ENCODE measurements at places on chromosomes 1 and 21. TPM values are rescaled to one million over a fixed set of nuclear protein-coding genes. Genes with fewer than 3 reads are reported as not detected.

The FALEC gene
- total RNA-seq = 0.79 TPM

The CFHR5 gene
- not detected for total RNA-seq

The SYT14 gene
- total RNA-seq = not detected

The PIP5K1A gene
- 77.5 TPM for total RNA-seq

DNA sequence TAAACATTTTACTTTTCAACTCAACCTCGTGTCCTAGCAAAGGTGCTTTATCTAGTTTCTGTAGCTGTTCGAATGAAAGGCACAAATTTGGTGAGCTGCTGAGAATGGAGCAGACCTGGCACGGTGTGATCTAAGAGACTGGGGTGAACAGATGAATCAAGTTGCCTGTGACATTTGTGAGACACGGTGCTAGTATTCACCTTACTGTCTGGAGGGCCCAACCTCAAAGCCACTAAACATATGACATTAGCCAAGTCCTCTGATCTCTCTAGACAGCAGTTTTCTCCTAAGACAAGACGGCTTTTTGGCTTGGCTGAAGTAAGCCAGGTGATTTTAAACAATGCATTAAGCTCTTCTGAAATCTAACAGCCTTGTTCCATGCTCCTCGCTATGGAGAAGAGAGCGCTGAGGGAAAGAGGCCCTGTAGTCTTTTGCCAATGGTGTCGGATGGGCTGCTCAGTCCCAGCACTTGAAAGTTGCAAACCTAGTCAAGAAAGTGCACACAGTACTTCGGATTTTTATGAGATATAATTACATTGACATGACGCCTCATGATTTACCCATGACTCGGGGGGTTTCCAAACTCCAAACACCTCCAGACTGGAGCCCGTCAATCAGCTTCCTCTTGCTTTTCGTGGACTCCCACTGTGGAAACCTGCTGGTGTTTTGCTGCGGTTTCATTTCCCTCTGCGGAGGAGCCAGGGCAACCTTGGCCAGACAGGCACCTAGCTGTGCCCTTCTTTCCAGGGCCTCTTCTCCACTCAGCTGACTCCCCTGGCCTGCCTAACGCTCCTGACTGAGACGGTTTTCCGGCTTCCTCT is 794 bp upstream of the TOR3A start:
- peaks cover 1% of the 10 kb centered on the region for H3K36me3 ChIP-seq
- peak overlapping the region; percentile 96 for H3K4me3 ChIP-seq
- peaks cover 19% of the 10 kb centered on the region for H3K4me1 ChIP-seq
- peak; percentile 41 for DNase-seq
- no peaks in the 10 kb centered on the region for H3K27me3 ChIP-seq

DNA sequence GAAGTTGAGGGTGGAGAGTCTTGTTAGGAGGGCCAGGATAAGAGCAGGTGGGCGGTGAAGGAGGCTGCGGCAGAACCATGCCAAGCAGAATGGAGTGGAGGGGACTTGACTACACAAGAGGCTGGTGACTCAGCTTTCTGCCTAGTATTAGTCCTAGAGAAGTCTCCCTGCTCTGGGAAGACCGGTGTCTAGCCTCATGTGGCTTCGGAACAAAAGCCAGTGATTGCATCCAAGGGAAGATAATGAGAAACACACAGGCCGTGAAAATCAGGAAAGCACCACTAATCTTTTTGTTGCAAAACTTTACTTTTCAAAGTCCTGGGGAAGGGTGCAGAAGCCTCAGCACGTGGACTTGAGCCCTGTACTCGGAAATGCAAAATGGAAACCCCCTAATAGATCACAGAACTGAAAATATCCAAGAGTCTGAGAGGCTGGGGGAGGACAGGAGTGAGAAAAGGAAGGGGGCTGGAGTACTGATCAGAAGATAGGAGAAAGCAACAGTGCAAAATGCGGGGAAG is 31.4 kb downstream of the DDR2 start:
- no peaks in the 10 kb centered on the region for H3K36me3 ChIP-seq
- H3K4me1 ChIP-seq = no peaks in the 10 kb centered on the region
- DNase-seq = no peak
- H3K27me3 ChIP-seq = peaks cover 34% of the 10 kb centered on the region

DNA sequence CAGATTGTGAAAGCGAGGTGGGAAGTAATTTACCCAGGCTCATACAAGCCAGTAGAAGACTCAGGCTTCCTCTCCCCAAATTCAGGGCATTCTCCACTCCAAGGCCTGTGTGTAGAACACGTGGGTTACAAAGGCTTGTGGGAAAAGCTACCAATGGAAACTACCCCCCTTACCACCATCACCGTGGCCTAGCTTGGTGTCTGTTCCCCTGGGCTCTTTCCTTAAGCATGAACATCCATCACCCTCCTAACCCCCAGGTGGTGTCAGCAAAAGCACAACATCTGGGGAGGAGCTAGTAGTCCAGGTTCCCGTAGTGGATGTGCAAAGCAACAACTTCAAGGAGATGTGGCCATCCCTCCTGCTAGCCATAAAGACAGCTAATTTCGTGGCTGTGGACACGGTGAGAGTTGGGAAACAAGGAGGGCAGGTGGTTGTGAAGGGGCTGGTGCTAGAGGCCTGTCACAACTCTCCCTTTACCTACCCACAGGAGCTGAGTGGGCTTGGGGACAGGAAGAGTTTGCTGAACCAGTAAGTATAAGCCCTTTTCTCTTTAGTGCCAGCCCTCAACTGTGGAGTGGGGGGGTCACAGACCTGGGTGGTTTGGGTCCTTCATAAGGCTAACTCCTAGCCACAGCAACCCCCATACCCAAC is 701 bp upstream of the MUTYH start:
- no peaks in the 10 kb centered on the region for H3K27me3 ChIP-seq
- H3K36me3 ChIP-seq = peaks cover 21% of the 10 kb centered on the region
- peak overlapping the region; percentile 92 for H3K27ac ChIP-seq
- peak overlapping the region; percentile 91 for H3K4me3 ChIP-seq

DNA sequence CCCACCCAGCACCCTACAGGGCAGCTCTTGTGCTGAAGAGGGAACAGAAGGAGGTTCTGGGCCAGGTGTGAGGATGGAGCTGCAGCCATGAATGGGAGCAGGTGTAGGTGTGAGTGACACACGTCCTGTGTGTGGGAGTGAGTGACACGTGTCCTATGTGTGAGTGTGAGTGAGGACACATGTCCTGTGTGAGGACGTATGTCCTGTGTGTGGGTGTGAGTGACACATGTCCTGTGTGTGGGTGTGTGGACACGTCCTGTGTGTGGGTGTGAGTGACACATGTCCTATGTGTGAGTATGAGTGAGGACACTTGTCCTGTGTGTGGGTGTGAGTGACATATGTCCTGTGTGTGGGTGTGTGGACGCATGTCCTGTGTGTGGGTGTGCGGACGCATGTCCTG is 26.4 kb downstream of the MEGF6 start:
- H3K4me3 ChIP-seq = no peak overlapping the region
- no peaks in the 10 kb centered on the region for H3K4me1 ChIP-seq
- H3K27me3 ChIP-seq = no peaks in the 10 kb centered on the region
- H3K36me3 ChIP-seq = no peaks in the 10 kb centered on the region
- peak; percentile 40 for DNase-seq

- H3K4me1 ChIP-seq = no peaks in the 10 kb centered on the region
- H3K27ac ChIP-seq = peak overlapping the region; percentile 25
- no peaks in the 10 kb centered on the region for H3K36me3 ChIP-seq
Measured at GRCh38 chr1:91282695-91283420, 121.8 kb downstream of the HFM1 start.

DNA sequence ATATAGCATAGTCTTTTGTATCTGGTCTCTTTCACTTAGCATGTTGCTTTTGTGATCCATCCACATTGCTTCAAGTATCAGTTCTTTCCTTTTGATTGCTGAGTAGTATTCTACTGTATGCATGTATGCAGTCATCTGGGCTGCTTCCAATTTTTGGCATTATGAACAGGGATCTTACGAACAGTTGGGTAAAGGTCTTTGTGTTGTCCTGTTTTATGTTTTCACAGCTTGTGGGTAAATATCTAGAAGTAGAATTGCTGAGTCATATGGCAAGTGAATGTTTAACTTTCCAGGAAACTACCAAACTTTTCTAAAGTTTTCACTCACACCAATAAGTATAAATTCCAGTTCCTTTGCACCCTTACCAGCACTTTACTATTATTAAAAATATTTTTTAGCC is 60.9 kb downstream of the LHX4 start:
- peaks cover 5% of the 10 kb centered on the region for H3K36me3 ChIP-seq
- H3K27me3 ChIP-seq = no peaks in the 10 kb centered on the region
- peaks cover 18% of the 10 kb centered on the region for H3K4me1 ChIP-seq
- H3K4me3 ChIP-seq = no peak overlapping the region
- H3K27ac ChIP-seq = no peak overlapping the region

DNA sequence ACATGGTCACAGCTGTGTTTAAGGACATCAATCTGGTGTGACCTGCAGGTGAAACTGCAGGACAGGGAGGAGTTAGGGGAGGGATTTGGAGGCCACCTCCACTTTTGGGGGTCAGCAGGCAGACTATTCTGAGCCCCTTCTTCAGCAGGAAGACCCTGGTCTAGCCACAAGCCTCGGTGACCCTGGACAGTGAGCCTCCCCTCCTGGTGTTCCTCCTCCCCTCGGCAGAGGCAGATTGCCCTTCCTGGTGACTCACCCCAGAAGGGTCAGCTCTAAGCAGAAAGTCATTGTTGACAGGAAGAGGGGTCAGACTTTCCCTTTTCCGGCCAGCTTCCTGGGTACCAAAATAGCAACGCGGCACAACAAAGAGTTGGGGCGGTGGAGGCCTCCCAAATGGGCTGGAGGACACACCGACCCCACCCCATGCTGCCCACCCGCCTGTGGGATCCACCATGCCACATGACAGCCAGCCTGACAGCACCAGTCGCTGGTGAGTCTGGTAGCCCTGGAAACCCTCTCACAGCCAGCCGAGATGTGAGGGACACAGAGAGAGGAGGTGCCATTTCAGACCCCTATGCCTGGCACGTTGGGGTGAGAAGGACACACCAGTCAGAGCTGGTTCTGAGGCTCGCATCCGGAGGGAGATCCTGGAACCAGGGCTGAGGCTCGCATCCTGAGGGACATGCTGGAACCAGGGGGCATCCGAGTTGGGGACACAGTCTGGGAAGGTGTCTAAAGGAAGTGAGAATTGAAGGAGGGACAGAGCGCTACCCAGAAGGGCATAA is 14.7 kb upstream of the CSF1 start:
- peak; percentile 36 for DNase-seq
- H3K4me3 ChIP-seq = no peak overlapping the region
- peak overlapping the region; percentile 20 for H3K27ac ChIP-seq
- peaks cover 21% of the 10 kb centered on the region for H3K4me1 ChIP-seq

GRCh38 chr1:186456729-186457255 is 4.1 kb downstream of the PDC start:
- no peaks in the 10 kb centered on the region for H3K4me1 ChIP-seq
- no peaks in the 10 kb centered on the region for H3K27me3 ChIP-seq
- no peak overlapping the region for H3K4me3 ChIP-seq
- no peak overlapping the region for H3K27ac ChIP-seq
- DNase-seq = no peak

DNA sequence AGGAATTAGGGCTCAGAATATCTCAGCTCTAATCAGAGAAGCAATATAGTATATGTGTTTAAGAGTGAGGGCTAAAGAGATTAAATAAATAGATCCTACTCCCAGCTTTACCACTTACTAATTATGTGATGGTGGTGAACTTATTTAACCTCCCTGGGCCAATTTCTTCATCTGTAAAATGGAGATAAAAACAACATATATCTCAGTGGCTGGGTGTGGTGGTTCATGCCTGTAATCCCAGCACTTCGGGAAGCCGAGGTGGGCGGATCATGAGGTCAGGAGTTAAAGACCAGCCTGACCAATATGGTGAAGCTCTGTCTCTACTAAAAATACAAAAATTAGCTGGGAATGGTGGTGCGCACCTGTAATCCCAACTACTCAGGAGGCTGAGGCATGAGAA is 135.2 kb downstream of the SLC44A5 start:
- no peak for DNase-seq
- no peak overlapping the region for H3K27ac ChIP-seq
- H3K4me3 ChIP-seq = no peak overlapping the region
- no peaks in the 10 kb centered on the region for H3K36me3 ChIP-seq
- no peaks in the 10 kb centered on the region for H3K4me1 ChIP-seq
- H3K27me3 ChIP-seq = no peaks in the 10 kb centered on the region

DNA sequence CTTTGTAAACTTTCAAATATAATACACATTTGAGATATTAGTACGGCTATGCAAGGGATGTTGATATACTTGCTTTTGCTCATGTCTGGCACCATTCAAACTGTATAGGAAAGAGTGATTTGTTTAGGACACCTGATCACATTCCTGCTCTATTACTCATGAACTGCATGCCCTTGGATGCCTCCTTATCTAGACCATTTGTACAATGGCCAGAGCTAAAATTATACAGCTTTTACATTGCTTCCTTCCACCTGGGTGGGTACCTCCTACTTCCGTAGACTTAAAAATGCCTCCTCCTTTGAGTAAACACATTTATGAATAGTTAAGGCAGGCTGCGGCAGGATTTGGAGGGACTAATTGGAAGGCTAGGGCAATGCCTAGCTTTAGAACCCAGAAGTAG is 85.4 kb upstream of the PBX1 start:
- H3K36me3 ChIP-seq = peaks cover 2% of the 10 kb centered on the region
- H3K27me3 ChIP-seq = no peaks in the 10 kb centered on the region
- no peak overlapping the region for H3K27ac ChIP-seq
- H3K4me3 ChIP-seq = no peak overlapping the region

DNA sequence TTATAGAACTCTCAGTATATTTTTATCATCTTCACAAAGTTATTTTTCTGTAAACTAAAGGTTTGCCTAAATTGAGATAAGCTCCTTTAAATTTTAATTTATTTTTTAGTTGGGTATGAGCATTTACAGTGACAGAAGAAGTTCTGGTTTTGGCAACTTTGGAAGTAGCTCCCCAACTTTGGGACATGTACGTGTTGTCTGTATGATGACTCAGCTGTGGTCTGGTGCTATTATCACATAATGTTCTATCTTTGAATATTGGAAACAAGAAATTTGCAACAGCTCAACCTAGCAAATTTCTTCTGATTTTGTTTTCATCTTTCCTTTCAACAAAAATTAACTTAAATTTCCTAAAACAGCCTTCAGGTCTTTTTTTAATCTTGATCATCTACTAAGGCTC is 46.6 kb upstream of the C1orf105 start:
- no peak for DNase-seq
- H3K4me1 ChIP-seq = peaks cover 13% of the 10 kb centered on the region
- no peak overlapping the region for H3K4me3 ChIP-seq
- peaks cover 3% of the 10 kb centered on the region for H3K36me3 ChIP-seq
- no peak overlapping the region for H3K27ac ChIP-seq
- H3K27me3 ChIP-seq = no peaks in the 10 kb centered on the region

DNA sequence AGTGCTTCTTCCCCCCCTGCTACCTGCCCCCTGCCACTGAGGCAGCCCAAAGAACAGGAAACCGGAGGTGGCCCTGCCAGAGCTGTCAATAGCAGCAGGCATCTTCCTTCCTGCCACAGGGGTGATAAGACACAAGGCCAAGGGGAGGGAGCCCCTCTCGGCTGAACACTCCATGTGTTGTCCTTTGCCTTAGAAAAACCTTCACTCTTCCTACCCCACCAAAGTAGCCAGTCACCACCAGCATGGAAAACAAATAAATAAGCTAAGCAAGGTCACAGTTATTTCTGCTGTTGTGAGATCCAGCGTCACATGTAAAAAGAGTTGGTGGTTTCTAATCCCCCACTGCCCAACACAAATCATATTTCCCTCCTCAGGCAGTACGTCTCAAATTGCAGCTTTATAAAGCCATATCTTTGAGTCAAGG is 104.8 kb upstream of the DPT start:
- no peak overlapping the region for H3K4me3 ChIP-seq
- no peaks in the 10 kb centered on the region for H3K36me3 ChIP-seq
- no peaks in the 10 kb centered on the region for H3K27me3 ChIP-seq
- peak overlapping the region; percentile 5 for H3K27ac ChIP-seq
- peaks cover 12% of the 10 kb centered on the region for H3K4me1 ChIP-seq

GRCh38 chr1:117077267-117077666 is 17.1 kb downstream of the TTF2 start:
- DNase-seq = peak; percentile 75
- H3K27ac ChIP-seq = peak overlapping the region; percentile 70
- H3K4me3 ChIP-seq = peak overlapping the region; percentile 37
- H3K36me3 ChIP-seq = peaks cover 74% of the 10 kb centered on the region

All from activated T-cell treated with anti-CD3 and anti-CD28 coated beads, Interleukin-2, amount 50 U/mL, for 72 hours (primary cell).